ENCODE measurements at places on chromosomes 16 and 17.

GRCh38 chr17:82449131-82449882 is 1.2 kb downstream of the CYBC1 start:
- DNase-seq = no peak

- DNase-seq = no peak
Observed at GRCh38 chr16:86414991-86415740, 95.2 kb upstream of the FOXF1 start.

DNA sequence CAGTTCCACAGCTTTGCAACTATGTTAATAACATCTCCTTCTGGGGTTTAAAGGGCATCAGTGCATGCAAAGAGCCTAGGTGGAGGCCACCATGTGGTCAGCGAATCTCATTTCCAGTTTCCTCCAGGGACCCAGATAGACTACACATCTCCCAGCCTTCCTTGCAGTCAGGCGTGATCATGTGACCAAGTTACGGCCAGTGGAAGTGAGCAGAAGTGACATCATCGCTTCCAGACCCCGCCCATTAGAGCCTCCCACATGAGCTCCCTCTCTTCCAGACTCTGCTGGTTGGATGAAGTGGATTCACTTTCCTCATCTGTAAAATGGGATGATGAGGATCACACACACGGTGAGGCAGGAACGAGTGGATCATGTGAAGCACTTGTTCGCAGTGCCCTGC is 27.4 kb upstream of the KDM8 start:
- no peak for DNase-seq

DNA sequence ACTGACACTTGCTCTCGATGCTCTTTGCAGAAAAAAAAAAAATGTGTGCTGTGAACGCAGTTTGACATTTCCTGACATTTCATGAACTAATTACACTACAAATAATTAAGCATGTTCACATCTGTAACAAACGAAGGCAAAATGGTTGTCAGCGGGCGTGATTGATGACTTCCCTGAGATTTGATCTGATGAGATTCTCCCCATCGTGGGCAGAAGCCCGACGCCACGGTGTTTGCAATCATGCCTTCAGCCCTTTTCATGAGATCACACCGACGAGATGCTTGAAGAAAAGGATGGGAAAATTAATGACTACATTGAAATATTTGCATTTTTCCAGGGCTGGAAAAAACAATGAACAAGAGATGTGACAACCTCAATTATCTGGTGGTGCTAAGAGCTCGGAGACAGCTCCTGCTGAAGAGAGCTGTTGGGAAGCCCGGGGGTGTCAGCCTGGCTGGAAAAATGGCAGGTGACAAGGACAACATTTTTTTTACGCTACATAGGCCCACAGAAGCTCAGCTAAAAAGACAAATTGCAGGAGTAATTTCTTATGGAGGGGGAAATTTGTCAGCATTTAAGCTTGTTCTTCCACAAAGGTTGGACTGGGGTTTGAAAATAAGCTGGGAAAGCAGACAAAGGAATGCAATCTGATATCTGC is 259.4 kb upstream of the IRX3 start:
- no peak for DNase-seq

- DNase-seq = no peak
Observed at GRCh38 chr17:73936908-73937627, 266.4 kb upstream of the RPL38 start.

- no peak for DNase-seq
Observed at GRCh38 chr17:49727380-49727779, 19.6 kb upstream of the SLC35B1 start.

GRCh38 chr16:72936408-72936807 is 111.5 kb downstream of the ZFHX3 start:
- DNase-seq = no peak

DNA sequence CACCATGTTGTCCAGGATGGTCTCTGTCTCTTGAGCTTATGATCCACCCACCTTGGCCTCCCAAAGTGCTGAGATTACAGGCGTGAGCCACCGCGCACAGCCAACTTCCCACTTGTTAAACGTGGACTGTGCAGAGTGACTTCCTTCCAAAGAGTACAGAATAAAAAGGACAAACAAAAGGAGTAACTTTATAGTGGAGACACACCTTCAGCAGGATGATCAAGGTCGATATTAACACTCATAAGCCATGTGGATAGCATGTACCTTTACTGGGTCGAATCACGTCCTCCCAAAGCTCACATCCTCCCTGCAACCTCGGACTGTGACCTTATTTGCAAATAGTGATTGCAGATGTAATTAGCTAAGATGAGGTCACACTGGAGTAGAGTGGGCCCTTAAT is 10.1 kb upstream of the ZFP1 start:
- DNase-seq = no peak

GRCh38 chr17:43986225-43986981 is 18.0 kb upstream of the NAGS start:
- DNase-seq = no peak

GRCh38 chr17:80183581-80184422 is 14.0 kb downstream of the CARD14 start:
- no peak for DNase-seq

DNA sequence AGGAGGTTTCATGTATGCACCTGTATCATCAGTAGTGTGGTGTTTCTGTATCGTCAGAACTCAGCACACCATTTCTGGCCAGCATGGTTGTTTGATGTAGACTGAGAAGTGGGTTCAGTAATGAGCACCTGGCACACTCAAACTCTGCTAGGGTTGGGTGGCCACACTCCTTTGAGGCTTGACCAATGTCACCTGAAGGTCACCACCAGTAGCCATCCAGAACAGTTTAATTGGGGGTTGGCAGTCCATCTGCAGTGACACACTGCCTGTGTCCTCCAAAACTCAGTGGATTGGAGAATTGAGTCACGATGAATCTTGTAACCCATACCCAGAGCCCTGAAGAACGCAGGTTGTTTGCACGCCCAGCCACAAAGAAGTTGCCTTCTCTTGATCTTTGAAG is 86.8 kb upstream of the HSBP1 start:
- no peak for DNase-seq

- DNase-seq = no peak
Observed at GRCh38 chr16:85157813-85158742, 45.8 kb upstream of the CIBAR2 start.

DNA sequence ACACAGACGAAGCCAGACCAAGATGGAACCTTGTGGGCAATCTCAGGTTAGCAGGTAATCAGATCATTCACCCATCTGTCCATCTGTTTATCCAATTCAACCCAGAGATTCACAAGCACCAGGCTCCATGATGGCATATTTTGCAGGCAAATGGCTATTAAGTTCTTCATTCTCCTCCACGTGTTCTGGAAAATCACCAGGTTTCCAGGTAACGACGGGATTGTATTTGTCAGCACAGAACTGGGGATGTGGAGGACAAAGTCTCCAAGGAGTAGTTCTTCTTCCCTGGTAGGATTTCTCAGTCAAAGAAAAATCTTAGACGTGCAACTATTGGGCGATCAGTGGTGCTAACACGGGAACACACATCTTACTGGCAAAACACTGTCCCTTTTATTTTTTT is 368.8 kb downstream of the SLC39A11 start:
- DNase-seq = no peak

DNA sequence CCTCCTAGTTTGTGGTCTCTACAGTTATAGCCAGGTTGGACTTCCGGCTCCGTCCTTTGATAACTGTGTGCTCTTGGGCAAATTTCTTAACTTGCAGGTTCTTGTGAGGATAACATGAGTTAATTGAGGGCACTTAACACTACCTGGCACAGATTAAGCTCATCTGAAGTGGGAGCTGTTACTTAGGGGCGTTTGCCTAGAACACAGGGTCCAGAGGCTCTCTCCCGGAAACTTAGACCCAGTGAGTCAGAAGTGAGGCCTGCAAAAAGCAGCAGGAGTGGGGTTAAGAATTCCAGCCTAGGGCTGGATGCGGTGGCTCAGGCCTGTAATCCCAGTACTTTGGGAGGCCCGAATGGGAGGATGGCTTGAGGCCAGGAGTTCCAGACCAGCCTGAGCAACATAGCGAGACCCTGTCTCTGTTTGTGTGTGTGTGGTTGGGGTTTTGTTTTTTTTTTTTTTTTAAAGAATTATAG is 1.4 kb downstream of the MVP start:
- no peak for DNase-seq

DNA sequence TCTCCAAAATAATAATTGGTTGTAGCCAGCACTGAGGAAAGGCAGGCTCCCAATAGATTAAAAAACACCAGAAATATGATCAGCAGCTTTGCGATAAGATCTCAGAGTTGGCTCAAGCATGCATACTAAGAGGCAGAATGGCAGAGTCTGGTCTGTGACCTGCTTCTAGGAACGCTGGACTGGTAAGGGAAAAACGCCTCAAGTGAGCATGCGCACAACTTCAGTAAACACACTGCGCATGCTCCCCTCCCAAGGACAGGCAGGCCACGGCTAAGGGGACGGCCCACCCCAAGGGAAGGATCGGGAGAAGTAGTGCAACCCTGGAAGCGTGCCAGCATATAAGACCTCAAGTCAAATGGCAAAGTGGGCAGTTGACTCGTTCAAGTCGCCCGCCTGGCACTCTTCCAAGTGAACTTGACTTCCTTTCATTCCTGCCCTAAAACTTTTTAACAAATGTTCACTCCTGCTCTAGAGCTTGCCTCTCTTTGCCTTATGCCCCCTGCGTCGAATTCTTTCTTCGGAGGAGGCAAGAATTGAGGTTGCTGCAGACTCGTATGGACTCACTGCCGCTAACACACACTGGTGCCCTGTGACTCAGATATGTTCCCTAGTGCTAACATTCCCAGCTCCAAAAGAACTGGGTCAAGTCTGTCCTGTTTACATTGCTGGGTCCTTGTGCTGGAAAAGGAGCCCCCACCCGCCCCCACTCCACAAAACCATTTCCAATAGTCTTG is 22.4 kb upstream of the PRM1 start:
- DNase-seq = no peak

DNA sequence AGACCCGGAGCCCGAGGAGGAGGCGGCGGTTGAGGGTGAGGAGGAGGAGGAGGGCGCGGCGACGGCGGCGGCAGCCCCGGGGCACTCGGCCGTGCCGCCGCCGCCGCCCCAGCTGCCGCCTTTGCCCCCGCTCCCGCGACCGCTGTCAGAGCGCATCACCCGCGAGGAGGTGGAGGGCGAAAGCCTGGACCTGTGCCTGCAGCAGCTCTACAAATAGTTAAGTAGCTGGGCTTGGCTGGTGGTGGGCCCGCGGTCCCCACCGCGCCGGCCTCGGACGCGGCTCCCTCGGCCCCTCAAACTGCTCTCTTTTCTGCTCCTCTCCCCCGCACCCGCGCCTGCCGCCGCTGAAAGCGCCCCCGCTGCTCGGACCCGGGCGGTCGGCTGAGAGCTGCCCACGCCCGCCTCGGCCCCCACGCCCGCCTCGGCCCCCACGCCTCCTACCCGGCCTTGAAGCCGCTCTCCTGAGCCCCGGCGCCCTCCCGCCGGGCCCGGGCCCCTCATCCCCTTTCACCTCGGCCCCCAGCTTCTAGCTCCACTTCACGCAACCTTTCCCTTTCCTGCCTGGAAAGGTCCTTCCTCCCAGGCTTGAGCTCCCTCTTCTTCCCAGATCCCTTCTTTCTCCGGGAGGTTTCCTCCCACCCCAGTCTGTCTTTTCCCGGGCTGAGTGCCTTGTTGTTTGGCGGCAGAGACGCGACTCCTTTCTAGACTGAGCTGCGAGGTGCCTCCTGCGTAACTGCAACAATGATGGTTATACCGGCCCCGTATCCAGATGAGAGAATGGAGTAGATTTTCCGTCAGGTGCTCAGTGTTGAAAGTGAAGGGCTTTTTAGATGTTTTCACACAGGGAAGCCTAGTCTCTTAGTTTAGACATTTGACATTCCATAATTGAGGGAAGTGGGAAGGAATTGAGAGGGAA is 850 bp downstream of the PPM1E start:
- no peak for DNase-seq

- DNase-seq = no peak
Observed at GRCh38 chr16:50609471-50609870, 61.3 kb downstream of the NKD1 start.

DNA sequence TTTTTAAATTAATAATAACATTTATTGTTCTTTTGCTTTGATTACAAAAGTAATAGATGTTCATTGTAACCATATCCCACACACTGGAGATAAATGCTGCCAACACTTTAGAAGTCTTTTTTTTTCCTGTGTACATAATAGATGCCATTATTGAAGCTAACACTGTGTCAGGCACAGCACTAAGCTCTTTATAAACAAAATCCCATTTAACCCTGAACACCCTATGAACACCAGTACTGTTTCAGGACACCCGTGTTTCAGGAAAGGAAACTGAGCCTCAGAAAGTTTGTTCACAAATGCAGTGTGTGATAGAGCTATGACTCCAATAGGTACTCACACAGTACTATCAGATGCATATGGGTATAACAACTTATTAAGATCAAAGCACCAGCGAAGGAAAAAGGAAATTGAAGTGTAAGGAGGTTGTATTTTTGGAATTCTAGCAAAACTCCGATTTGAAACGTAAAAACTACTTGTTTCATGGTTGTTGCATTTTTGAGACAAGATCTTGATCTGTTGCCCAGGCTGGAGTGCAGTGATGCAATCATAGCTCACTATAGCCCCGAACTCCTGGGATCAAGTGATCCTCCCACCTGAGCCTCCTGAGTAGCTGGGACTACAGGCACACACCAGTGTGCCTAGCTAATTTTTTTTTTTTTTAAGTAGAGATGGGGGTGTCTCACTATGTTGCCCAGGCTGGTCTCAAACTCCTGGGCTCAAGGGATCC is 2.0 kb upstream of the KIFC3 start:
- no peak for DNase-seq

GRCh38 chr17:6506679-6507231 is 49.6 kb downstream of the PITPNM3 start:
- DNase-seq = no peak

- no peak for DNase-seq
Observed at GRCh38 chr16:50585331-50585776, 37.2 kb downstream of the NKD1 start.

GRCh38 chr17:54903375-54903774 is 2.7 kb downstream of the TOM1L1 start:
- no peak for DNase-seq

- no peak for DNase-seq
Observed at GRCh38 chr16:83627996-83628395, 179.8 kb upstream of the HSBP1 start.

- no peak for DNase-seq
Observed at GRCh38 chr16:30122604-30123160, 338 bp downstream of the MAPK3 start.

GRCh38 chr16:89705006-89705405 is 3.5 kb upstream of the SPATA2L start:
- DNase-seq = no peak

DNA sequence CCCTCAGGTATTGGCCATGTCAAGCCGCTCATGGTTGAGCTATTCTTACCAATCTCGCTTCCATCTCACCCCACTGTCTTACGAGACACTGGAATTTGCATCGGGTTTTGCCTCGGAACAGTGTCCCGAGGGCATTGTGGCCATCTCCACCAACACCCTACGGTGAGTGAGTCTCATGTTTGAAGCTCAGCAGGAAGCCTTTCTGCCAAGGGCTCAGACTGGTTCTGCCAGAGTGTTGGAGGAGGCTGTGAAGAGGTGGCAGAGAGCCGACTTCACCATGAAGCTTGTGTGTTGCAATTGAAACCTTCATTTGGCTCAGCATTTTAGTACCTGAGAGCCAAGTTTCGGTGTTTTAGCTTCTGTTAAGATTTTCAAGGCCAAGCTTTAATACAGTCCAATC is 38.0 kb downstream of the SF3B3 start:
- DNase-seq = no peak

All from cortex of kidney (tissue), 1 donor.